ENCODE measurements at places on chromosomes 5 and 9. TPM values are rescaled to one million over a fixed set of nuclear protein-coding genes. Genes with fewer than 3 reads are reported as not detected.

The ERAP2 gene
- total RNA-seq, result 12.7 TPM

The SLC36A2 gene
- not detected for total RNA-seq

The TMEFF1 gene
- 35.1 TPM for total RNA-seq

The STING1 gene
- total RNA-seq, result 58.0 TPM

The ALDOB gene
- total RNA-seq, result not detected

The CENPK gene
- total RNA-seq, result 12.4 TPM

The SPINK4 gene
- total RNA-seq, result not detected

The DRD1 gene
- total RNA-seq, result not detected

The ELAVL2 gene
- 1.3 TPM for total RNA-seq

The PCDHGA3 gene
- total RNA-seq, result 4.0 TPM

The MED22 gene
- 21.9 TPM for total RNA-seq

The TNC gene
- total RNA-seq, result 27.0 TPM

The PPIC gene
- total RNA-seq, result 57.3 TPM

The CD274 gene
- 15.5 TPM for total RNA-seq

The ADAMTSL1 gene
- 17.2 TPM for total RNA-seq

The GDNF gene
- 0.10 TPM for total RNA-seq

The SPATA31A3 gene
- total RNA-seq, result not detected

The INSYN2B gene
- 3.0 TPM for total RNA-seq

The SAXO1 gene
- not detected for total RNA-seq

The ZNF462 gene
- 13.7 TPM for total RNA-seq

The FOXD4L3 gene
- not detected for total RNA-seq

The IGFBPL1 gene
- 0.35 TPM for total RNA-seq

The LCN12 gene
- not detected for total RNA-seq

The POLE3 gene
- 40.0 TPM for total RNA-seq

The PRDM9 gene
- total RNA-seq, result not detected

The TYRP1 gene
- not detected for total RNA-seq

The KIAA1958 gene
- total RNA-seq, result 2.6 TPM

The PTPN3 gene
- total RNA-seq, result 3.6 TPM

The OMD gene
- not detected for total RNA-seq

The SH3TC2 gene
- 2.5 TPM for total RNA-seq

The FGD3 gene
- total RNA-seq, result not detected

The SUSD3 gene
- not detected for total RNA-seq

The OBP2B gene
- not detected for total RNA-seq

The KLHL3 gene
- total RNA-seq, result 3.3 TPM

The GLRA1 gene
- not detected for total RNA-seq

The SLC45A2 gene
- not detected for total RNA-seq

The TUSC1 gene
- 19.4 TPM for total RNA-seq

The SPATA31E1 gene
- not detected for total RNA-seq

The SEMA6A gene
- total RNA-seq, result 9.3 TPM

The WWC1 gene
- total RNA-seq, result 8.5 TPM

The RAI14 gene
- total RNA-seq, result 250 TPM

The GABRG2 gene
- not detected for total RNA-seq

The SH2D3C gene
- total RNA-seq, result 94.0 TPM

The PDE4D gene
- 27.4 TPM for total RNA-seq

The ALAD gene
- total RNA-seq, result 18.9 TPM

The TTC23L gene
- total RNA-seq, result 0.41 TPM

The MRPS2 gene
- total RNA-seq, result 52.0 TPM

The LCP2 gene
- 5.7 TPM for total RNA-seq

The CDC20B gene
- 0.23 TPM for total RNA-seq
